ENCODE measurements at places on chromosomes 11 and 22.

DNA sequence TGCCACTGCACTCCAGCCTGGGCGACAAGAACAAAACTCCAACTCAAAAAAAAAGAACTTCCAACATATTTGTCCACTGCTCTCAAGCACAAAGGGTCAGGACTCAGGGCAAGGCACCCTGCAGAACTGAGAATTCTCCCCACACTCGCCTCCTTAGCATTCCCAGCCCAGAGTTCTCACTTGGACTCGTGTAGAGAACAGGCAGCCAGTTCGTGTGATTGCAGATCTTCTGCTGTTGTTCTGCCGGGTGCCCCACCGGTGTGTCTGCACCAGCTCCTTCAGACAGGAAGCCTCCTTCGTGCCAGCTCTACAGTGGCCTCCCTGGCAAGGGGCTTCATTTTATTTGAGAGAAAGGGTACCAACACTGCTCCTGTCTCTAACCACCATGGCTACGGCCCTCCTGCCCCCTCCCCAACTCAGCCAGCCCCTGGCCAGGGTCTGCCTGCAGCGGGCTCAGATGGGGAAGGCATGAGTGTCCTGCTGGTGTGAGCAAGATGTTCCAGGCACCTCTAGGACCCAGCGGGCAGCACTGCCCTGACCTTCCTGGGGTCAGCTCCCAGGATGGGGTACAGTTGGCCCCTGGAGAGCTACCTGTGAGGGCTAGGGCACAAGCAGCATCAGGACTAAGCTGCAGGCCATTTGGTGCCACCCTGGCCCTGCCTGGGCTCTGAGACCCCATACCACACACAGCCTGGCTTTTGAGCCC is 19.5 kb upstream of the SCGB1A1 start:
- DNase-seq: no peak

- no peak for DNase-seq
Measured at GRCh38 chr11:100776212-100776896, 89.3 kb downstream of the ARHGAP42 start.

DNA sequence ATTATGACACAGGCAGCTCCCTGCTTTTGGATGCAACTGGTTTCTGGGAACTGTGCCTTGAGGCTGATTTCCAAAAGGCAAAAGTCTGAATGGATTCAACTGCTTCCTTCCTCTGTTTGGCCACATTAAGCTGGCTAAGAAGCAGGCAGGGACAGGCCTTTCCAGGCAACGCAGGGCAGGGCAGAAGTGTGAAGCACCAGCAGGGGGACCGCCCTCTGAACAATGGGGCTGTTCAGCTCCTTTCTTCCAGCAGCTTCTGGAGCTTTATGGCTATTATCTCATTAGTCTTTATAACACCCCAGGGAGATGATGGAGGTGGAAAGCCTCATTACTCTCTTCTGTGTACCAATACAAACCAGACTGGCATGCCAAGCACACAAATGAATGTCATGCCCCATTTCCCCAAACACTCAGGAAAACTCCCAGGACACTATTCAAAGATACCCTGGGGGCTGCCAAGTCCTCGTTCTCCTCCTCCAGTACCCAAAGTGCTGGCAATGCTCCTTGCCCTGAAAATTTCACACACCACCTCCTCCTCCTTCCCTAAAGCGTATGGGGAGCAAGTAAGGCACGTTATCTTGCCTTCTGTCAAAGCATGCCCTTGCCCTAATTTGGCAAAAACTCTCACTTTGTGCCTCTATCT is 21.3 kb downstream of the MORC2 start:
- no peak for DNase-seq

DNA sequence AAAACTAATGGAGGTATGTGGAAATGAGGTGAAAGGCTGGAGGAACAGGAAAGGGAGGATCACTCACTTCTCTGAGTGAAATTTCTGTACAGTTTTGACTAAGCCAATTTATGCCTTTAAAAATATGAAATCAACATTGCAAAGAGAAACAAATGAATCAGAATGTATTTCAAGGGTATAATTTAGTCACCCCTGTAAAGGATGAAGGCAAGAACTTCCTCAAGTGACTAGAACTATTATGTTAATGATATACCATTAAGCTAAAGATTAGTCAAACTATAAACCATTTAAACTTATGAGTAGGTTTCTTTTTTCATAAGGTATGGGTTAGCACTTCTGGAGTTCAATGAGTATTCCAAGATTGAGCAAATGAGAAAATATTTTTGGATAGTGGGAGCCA is 184.5 kb upstream of the CHORDC1 start:
- DNase-seq: no peak

DNA sequence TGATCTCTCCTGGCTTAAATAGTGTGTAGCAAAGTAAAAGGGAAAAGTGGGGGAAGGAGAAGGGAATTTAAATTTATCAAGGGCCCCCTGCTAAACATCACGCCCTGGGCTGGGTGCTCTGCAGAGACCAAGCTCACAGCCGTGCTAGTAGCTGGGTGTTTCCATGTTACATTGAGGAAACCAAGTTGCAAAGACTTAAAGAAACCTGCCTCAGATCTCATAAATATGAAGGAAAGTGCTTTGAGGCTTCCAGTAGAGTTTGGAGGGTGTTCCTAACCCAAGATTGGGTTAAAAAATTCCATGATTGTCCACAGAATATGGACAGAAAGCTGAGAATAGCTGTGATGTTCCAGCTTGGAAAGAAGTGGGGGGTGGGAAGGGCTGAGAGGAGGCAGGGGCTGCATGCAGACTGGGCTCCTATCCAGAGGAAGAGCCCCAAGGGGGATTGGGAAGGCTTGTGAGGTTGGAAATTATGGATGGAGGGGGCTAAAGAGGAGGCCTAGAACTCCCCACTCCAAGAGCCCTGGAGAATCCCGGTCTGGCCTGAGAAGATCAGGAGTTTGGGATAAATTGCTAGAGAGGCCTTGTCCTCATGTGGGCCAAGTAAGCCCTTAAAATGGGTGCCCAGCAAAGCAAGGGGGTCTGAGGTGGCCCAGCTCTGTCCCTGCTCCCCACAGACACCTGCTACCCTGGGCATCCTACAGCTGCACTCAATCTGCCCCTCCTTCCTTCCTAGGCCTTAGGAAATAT is 25.0 kb upstream of the OAF start:
- no peak for DNase-seq

DNA sequence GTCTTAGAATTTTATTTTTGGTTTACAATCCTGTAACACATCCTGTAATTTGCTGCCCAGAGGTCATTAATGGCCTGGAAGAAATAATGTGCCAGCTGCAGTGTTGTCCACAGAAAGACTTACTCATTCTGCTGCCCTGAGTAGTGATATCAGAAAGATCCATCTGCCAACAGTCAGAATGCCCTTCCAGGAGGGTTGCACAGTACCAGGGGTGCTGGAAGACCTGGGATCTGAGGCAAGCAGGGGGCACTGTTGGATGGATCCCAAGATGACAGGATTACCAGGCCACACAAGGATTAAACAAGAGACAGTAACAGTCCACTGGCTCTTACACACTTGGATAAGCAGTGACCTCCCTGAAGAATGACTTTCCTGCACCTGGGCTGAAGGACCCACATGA is 93.8 kb upstream of the TOP3B start:
- no peak for DNase-seq

DNA sequence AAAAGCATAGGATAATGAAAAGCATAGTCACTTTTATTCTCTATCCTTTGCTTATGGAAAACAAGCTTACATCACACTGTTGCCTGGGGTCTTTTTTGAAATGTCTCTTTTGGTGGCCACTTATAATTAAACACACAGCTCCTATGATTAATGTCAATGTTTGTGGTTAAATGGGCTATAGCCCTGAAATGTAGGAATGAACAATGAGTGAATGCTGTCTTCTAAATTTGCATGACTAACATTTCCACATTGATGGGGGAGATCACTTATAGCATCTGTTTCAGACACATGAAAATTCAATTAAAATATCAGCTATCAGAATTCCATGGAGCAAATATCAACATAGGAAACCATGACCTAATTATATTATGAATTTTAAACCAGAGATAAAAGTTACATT is 171.4 kb upstream of the FAT3 start:
- no peak for DNase-seq

DNA sequence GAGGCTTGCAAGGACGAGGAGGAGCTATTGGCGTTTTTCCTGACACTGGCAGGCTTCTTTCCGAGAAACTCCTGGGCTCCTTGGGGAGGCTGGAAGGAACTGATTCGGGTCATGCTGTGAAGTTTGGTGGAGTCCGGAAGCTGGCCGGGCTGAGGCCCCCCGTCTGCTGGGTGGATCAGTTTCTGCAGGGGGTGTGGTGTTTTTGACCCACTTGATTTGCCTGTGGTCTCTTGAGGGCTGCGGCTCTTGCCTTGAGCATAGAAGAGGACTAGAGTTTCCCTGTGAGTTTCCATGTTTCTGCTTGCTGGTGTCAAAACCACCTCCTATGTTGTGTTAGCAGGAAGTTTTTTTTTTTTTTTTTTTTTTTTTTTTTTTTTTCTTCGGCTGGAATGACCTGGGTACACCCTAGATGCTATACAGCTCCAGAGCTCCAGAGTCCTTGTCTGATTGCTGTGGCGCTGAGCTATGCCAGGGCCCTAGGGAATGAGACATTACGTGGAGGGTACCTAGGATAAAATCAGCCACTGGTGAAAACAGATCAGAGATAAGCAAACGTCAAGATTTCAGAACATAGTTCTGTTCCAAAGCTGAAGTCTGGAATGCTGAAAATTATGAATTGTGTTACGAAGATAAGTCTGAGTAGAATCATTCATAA is 728 bp downstream of the TBC1D22A start:
- DNase-seq: peak; percentile 50

DNA sequence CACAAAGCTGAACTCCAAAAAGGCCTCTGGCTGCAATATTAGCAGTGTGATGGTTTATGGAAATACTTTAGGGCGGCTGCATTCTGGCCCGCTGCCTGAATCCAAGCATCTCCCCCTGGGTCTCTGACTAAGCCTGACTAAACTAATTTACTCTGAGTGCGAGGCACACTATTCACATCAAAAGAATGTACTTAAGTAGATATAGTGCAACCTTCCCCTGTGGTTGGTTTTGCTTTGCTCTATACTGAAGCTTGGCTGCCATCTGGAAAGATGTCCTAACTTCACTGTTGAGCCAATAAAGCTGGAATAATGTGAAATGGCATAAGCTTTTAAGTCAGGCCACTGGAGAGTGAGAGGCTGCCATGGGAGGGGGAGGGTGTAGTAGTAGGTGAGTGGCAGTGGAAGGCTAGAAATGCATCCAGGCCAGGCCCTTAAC is 321.6 kb downstream of the AASDHPPT start:
- DNase-seq: no peak

GRCh38 chr11:3135481-3136440 is 29.3 kb downstream of the OSBPL5 start:
- no peak for DNase-seq

DNA sequence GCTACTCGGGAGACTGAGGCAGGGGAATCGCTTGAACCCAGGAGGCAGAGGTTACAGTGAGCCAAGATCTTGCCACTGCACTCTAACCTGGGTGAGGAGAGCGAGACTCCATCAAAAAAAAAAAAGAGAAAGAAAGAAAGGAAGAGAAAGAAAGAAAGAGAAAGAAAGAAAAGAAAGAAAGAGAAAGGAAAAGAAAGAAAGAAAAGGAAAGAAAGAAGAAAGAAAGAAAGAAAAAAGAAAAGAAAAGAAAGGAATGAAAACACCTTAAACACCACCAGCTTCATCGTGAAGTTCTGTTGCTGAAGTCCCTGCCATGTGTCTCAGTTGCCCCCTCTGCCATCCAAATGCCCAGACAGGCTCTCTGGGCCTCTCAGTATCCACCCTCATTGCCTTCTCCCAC is 9.9 kb upstream of the CXCR5 start:
- no peak for DNase-seq

DNA sequence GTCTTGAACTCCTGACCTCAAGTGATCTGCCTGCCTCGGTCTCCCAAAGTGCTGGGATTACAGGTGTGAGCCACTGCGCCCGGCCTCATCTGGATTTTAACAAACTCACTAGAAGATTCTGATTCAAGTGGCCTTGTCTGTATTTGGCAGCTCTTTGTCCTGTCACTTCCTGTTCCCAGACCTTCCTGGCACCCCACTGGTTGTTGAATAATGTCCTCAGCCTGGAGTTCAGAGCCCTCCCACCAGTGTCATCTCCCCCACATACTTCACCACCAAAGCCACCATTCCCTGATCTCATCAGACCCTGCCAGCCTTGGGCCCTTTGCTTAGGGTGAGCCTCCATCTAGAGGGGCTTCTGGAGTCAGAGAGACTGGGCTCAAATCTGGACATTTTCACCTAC is 3.3 kb downstream of the PELI3 start:
- DNase-seq: no peak

DNA sequence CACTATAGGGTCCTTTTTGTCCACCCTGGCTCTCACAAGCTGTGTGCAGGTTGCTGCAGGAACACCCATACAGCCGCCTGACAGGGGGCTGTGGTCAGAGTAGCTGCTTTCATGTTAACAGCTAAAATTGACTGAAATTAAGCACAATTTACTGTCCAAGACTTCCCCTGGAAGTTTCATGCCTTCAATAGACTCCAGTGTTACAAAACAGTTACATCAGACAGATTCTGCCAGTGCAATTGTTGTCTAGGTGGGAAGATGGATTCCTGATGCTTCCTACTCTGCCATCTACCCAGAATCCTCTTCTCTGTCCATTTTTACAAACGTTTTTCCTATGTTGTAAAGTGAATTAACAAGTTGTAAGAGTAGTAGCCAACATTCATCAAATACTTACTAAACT is 5.3 kb upstream of the TSKU start:
- DNase-seq: no peak

DNA sequence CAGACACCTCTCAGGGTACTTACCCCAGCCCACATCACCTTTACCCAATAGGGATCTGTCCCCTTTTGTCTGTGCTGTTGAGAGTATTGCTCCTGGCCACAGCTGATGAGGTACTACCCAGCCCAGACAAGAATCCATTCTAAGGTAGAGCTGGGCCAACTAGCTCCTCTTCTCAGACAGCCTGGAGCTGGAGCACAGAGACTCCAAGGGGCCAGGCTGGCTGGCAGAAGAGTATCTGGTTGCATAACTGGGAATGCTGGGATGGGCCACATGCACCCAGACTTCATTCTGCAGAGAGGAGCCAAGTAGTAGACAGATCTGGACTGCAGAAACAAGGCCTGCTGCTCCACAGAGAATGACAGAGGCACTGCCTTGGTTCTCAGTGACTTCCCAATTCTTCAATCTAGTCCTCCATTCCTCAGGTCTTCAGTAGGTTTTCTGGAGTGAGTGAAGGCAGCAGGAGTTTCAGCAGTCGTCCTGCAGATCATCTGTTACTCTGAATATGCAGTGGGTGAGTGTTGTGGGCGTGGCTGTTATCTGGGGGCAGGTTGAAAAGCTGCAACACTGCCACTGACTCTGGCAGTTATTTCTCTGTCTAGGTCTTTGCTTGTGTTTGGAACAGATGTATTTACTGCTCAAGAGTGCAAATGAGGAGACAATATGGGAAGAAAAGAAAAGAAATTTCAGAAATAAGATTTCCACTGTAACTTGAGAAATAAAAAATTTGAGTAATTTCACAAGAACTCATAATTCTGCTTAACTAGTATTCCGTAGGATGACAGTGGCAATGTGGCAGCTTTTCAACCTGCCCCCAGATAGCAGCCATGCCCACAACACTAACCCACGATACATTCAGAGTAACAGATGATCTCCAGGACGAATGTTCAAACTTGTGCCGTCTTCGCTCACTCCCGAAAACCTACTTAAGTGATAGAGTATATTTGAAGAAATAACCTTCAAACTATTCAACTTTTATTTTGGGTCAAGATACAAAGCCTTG is 34.9 kb downstream of the MAPK1 start:
- no peak for DNase-seq

Data from activated T-cell treated with anti-CD3 and anti-CD28 coated beads, Interleukin-2, amount 50 U/mL, for 1 hour (primary cell).